ENCODE measurements at places on chromosomes 5 and 9. TPM values are rescaled to one million over a fixed set of nuclear protein-coding genes. Genes with fewer than 3 reads are reported as not detected.

The ARL14EPL gene
- polyA plus RNA-seq = not detected

The DBH gene
- polyA plus RNA-seq = 1.6 TPM

DNA sequence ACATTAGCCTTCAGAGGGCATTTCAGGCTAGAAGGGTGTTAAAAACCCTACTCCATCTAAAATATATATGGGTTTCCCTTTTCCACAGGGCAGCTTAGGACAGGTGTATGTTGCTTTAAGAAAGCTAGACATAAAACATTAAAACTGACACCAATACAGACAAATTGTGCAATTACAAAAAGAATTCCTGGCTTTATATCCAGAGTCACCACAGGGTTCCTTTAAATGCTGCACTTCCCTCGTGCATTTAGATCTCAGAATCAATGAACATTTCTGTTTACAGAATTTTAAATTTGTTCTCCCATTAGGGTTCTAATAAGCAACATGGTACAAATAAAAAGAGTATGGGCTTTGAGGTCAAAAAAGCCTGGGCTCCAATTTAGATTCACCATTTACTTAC lies 170.2 kb downstream of the MAPKAP1 start:
- DNase-seq = no peak

The DRD1 gene
- polyA plus RNA-seq = not detected

DNA sequence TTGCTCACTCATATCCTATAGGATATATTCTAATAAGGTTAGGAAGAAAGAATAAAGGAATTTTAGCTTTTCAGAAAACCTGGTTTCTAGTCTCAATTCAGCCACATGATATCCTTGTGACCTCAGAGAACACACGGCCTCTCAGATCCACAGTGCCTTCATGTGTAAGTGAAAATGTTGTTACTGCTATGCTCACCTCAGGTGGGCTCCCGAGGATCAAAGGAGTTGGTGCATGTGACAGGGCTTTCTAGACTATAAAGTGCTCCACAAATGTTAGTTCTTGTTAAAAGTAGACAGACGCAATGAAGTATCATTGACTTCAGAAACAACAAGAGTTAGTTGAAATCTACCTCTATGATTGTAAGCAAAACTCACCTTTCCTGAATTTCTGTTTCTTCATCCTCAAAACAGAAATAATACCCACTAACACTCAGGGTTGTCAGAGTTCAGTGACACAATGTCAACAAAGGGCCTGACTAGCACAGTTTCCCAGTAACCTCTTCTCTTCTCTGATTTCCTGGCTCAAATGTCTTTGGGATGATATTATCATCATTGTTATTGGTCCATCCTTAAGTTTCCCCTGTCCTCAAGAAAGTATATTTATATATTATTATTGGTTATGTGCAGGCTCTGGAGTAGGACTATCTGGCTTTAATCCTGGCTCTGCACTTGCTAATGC lies 36.0 kb upstream of the MAN2A1 start:
- no peak for DNase-seq

All from renal cortex interstitium (tissue), 15 donors.